Stimulated activated CD8-positive, alpha-beta memory T cell treated with anti-CD3 and anti-CD28 coated beads, Interleukin-15, amount 100 ng/mL, for 1 hour (primary cell): ENCODE measurements at places on chromosomes 1 and 21.

GRCh38 chr1:145826030-145826429, 2.0 kb downstream of the POLR3C start:
- no peak for DNase-seq

DNA sequence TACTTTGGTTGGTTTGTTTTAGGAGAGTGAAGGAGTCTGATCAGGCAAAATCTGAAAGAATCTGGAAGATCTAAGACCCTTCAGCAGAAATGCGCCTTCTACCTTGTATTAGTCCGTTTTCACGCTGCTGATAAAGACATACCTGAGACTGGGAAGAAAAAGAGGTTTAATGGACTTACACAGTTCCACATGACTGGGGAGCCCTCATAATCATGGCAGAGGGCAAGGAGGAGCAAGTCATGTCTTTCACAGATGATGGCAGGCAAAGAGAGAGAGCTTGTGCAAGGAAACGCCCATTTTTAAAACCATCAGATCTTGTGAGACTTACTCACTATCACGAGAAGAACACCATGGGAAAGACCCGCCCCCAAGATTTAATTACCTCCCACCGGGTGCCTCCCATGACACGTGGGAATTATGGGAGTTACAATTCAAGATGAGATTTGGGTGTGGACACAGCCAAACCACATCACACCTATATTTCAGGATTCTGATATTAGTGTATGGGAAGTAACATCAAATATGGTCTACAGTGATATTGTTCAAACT, 99.3 kb downstream of the GLUL start:
- DNase-seq: no peak

GRCh38 chr1:35657851-35658250, 16.5 kb upstream of the PSMB2 start:
- DNase-seq: no peak

- no peak for DNase-seq
Observed at GRCh38 chr21:36542312-36543101, 62.6 kb upstream of the CLDN14 start.

GRCh38 chr1:28139025-28139712, 37.3 kb downstream of the PTAFR start:
- DNase-seq: no peak

DNA sequence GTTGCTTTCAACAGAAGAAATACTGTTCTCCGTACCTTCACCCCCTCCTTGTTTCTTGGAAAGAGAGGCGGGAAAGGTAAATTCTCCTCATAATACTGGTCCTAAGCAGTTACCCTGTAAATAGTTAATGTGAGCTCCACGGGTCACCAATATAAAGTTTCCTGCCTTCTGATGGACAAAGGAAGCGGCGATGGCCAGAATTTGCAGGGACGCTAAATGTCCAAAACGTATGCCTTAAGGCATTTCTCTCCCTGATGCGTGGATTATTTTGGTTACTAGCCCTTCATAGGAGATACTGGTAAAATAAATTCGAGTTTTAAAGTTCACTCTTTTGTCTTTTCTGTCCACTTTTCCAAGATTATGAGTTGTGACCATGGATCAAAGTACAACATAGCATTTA, 898 bp upstream of the PTGS2 start:
- no peak for DNase-seq

- DNase-seq: no peak
Observed at GRCh38 chr21:42374864-42375499, 8.6 kb upstream of the TFF1 start.

GRCh38 chr1:241357366-241358340, 648 bp upstream of the RGS7 start:
- no peak for DNase-seq
